Tongue (tissue), 3 donors: ENCODE measurements at places on chromosomes 16 and 17. TPM values are rescaled to one million over a fixed set of nuclear protein-coding genes. Genes with fewer than 3 reads are reported as not detected.

GRCh38 chr17:7992516-7992915 is 9.9 kb upstream of the GUCY2D start:
- no peak for DNase-seq

Gene MT1H
- total RNA-seq: not detected

Gene TBC1D26
- total RNA-seq: not detected

- DNase-seq: peak; percentile 79
These were observed 1.2 kb downstream of the RTN4RL1 start for GRCh38 chr17:2023692-2024571.

- DNase-seq: no peak
These were observed 239.9 kb downstream of the PRKCA start for GRCh38 chr17:66542129-66542966.

- DNase-seq: no peak
These were observed 1491.2 kb upstream of the CDH8 start for GRCh38 chr16:63527404-63527803.

DNA sequence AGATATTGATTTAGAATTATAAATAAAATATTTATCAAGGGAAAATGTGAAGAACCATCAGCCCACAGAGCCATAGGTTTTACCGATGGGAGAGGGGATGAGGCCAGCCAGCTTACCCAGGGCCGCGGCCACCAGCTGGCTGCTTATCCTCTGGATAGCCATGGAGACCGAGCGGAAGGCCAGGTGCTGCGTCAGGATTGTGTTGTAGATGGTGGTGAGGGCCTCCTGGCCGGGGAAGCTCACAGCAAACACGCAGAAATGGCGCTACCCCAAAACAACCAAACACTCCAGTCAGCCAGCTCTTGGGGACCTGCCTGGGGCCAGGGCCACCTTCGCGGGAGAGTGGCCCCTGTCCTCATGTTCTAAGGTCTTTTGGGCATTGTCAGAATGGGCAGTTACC is 97.8 kb downstream of the DNAH17 start:
- no peak for DNase-seq

DNA sequence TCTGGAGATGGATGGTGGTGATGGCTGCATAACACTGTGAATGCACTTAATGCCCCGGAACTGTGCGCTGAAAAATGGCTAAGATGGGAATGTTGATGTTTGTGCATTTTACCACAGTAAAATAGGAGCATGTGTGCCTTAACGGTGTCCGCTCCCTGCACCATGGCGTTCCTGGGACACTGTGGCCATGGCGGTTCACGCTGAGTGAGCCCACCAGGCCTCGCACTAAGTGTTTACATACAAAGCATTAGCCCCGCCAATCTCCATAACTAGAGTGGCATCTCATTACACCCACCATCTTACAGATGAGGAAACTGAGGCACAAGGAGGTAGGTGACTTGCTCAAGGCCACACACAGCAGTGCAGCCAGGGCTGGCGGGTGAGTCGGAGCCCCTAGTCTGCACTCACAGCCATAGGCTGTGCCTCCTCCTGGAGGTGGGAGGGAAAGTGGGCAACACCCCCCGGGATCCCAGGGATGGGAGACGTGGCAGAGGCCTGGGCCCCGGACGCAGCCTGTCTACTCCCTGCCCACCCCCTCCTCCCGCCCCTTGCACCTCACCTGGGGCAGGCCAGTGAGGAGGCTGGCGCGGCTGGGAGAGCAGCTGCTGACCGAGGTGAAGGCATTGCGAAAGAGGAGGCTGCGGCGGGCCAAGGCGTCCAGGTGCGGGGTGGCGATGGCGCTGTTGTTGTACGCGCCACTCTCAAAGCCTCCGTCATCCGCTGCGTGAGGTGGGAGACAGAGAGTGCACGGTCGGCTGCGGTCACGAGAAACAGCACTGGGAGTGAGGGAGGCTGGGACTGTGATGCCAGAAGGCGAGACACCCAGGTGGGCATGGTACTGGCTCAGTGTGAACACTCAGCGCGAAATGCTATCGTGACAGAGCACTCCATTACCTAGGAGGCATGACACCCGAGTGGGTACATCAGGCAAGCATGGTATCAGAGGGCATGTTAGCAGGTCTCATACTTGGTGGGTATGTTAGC is 3.4 kb downstream of the SGSH start:
- no peak for DNase-seq

Gene AATK
- 11.1 TPM for total RNA-seq

GRCh38 chr17:72199256-72199655 is 78.4 kb downstream of the SOX9 start:
- no peak for DNase-seq

DNA sequence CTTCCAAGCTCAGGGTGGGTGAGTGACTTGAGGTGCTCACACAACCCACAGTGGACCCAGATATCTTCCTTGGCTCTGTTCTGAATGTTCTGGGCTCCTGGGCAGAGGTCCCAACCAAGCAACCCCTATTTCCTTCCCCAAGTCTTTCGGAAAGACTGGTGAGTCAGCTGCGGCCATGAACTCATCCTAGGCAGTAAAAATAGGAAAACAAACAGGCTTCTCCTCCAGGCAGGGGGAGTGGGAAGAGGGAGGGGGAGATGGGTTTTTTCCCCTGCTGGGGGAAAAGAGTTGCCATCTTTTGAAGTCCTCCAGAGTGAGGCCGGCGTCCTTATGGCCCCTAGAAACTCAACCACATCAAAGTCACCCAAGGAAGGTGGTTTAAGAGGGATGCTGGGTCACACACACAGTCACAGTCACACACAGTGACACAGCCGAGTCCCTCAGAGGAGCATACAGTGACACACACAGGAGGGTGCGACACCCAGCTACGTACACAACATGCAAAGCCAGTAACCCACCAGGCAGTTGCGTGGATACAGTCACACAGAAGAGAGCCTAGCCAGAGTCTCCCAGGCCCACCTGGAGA is 16.0 kb upstream of the DLX4 start:
- DNase-seq: no peak

- DNase-seq: no peak
These were observed 3.5 kb downstream of the TMEM132E start for GRCh38 chr17:34582901-34583245.

Gene LRRC75A
- total RNA-seq: 6.2 TPM

- DNase-seq: no peak
These were observed 304.8 kb downstream of the RBFOX1 start for GRCh38 chr16:7637446-7637845.

DNA sequence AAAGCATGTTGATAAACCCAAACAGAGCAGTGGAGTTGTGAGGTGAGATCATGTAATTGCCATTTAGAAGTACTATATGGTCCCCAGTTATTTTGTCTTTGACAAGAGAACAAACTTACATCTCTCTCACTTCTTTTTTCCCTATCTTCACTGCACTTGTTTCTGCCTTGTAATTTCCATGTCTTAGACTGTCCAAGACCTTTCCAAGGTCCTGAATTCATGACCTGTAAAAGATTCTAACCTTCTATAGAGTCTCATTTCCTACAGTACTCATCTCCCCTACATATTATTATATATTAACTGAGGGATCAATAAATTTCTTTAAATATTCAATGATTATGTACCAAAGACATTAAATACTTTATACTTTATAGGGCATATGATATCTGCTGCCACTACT is 295.3 kb upstream of the KIF2B start:
- no peak for DNase-seq

Gene LAT
- total RNA-seq: 1.7 TPM

DNA sequence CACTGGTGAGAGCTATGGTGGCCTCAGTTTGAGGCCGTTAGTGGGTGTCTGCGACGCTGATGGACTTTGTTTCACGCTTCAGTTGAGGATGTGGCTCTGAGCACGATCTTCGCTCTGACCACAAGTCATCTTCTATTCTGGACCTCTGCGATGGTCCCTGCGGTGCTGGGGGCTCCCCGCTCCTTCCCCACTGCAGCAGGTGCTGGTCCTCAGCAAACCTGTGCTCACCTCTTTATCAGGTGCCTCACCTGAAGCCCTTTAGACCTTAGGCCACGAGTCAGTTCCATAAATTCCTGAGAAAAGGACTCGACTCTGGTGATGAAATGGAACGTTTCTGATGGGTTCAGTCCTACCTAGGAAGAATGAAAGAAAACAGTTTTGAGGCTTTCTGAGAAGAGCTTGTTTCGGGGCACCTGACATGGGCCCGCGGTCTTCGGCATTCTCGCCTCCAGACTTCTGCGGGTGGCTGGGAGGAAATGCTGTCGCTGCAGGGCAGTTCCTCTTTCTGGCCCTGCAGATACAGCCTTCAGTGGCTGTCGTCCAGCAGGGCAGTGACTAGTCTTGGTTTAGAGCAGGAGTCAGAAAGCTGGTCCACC is 4.7 kb downstream of the KCTD5 start:
- DNase-seq: no peak

- no peak for DNase-seq
These were observed 29.7 kb upstream of the PEMT start for GRCh38 chr17:17621254-17621653.

Gene BHLHA9
- not detected for total RNA-seq

- peak; percentile 28 for DNase-seq
These were observed 251.9 kb downstream of the RBFOX1 start for GRCh38 chr16:7584561-7584960.

DNA sequence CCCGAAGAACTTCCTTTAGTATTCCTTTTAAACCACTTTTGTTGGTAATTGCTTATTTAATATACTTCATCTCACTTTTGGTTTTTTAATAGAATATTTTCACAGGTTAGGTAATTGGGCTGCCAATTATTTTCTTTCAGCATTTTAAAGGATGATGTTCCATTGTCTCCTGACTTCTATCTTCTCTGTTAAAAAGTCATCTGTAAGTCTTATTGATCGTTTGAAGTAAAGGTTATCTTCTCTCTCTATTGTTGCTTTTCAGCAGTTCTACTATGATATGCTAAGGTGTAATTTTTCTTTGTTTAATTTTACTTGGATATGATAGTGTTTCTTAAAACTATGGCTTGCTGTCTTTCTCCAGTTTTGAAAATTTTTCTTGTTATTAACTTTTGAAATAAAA is 307.5 kb downstream of the MAP2K4 start:
- DNase-seq: no peak

Gene ITGAL
- 3.7 TPM for total RNA-seq

DNA sequence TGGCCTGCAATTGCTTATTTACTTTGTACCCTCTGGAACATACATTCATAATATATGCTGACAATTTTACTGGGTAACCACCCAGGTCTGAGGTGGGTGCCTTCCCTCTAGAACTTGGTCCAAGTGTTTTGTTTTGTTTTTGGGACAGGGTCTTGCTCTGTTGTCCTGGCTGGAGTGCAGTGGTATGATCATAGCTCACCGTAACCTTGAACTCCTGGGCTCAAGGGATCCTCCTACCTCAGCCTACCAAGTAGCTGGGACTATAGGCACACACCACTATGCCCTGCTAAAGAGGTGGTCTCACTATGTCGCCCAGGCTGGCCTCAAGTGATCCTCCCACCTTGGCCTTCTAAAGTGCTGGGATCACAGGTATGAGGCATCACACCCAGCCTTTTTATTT is 11.2 kb upstream of the CTCF start:
- DNase-seq: no peak

Gene FBXW10
- 0.31 TPM for total RNA-seq

Gene FOXC2
- total RNA-seq: 1.0 TPM

GRCh38 chr17:75875182-75875939 is 3.0 kb downstream of the TRIM47 start:
- DNase-seq: peak; percentile 85

- DNase-seq: peak; percentile 89
These were observed 333 bp upstream of the NOG start for GRCh38 chr17:56593086-56593645.

- DNase-seq: no peak
These were observed 132.6 kb upstream of the NOL11 start for GRCh38 chr17:67585077-67585602.

DNA sequence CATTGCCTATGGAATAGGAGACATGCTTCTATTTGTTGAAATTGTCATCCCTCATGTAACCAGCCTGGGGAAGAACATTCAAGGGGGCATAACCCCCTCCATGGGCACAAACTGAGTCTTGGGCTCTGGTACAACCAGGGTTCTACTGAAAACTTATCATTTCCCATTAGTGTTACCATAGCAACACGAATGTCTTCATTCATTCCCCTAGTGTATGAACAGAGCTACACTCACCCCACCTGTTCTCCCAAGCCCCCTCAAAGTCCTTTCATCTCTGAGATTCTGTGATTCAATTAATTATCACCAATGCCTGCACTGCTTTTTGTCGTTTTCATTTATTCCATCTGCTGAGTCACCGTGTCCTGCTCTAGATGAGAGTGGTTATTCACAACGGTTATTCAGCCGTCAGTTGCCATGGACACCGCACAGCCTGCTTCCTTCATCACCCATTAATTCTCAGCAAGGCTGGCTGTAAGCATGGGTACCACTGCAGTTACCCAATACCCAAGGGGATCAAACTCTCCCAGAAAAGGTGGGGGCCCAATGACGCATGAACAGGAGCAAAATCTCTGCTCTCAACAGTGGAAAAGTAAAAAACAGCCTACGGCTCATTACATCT is 1.6 kb upstream of the GAST start:
- DNase-seq: no peak

DNA sequence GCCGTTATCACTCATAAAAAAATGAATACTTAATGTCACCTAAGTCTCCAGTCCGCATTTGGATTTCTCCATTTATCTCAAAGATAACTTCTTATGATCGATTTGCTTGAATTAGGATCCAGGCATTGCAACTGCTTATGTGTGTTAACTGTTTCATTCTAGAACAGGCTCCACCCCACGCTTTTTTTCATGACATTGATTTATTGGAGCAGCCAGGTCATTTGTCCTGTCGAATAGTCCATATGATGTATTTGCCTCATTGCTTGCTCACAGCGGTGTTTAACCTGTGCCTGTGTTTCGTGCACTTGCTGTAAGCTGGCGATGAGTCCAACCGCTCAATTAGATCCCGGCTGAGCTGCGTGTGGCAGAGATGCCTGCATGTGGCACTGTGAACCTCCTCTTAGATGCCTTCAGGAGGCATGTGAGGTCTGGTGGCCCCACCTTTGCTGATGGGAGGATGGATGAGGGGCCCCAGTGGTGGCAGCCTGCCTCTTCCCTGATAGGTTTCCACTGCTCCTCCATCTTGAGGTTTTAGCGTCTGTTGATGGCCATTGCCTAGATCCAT is 16.4 kb downstream of the DHX38 start:
- no peak for DNase-seq

Gene TMED6
- total RNA-seq: not detected

Gene TP53TG3B
- total RNA-seq: not detected

- no peak for DNase-seq
These were observed 94.4 kb downstream of the STXBP4 start for GRCh38 chr17:55062921-55063320.

DNA sequence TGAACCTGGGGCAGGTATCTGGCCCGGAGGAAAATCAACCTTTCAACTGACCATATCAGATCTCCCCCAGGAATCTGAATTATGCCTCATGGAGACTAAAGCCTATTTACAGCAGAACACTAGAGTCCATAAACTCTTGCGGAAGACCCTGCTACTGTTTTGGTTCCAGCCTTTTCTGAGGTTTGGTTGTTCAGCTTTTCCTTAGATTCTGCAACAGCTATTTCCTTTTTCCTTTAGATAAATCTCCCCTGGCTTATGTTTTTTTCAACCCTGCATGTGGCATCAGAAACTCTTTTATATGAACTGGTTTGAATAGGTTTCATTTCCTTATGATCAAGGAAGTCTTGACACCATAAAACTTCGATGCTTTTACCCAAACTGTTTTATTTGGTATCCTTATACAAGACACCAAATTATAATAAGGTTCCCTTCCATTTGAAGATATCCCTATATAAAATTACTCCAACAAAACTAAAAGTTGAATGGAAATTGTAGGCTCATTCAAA is 13.1 kb downstream of the SPOP start:
- DNase-seq: no peak
